ENCODE measurements at places on chromosomes 11 and 22.

GRCh38 chr11:2179516-2179915 is 7.9 kb upstream of the TH start:
- no peak for DNase-seq

GRCh38 chr11:33557201-33557600 is 143.4 kb downstream of the C11orf91 start:
- DNase-seq, result no peak

- peak; percentile 19 for DNase-seq
Observed at GRCh38 chr11:119615003-119615881, 113.8 kb downstream of the NECTIN1 start.

- DNase-seq, result no peak
Observed at GRCh38 chr11:69158301-69159149, 2.8 kb downstream of the SMIM38 start.

DNA sequence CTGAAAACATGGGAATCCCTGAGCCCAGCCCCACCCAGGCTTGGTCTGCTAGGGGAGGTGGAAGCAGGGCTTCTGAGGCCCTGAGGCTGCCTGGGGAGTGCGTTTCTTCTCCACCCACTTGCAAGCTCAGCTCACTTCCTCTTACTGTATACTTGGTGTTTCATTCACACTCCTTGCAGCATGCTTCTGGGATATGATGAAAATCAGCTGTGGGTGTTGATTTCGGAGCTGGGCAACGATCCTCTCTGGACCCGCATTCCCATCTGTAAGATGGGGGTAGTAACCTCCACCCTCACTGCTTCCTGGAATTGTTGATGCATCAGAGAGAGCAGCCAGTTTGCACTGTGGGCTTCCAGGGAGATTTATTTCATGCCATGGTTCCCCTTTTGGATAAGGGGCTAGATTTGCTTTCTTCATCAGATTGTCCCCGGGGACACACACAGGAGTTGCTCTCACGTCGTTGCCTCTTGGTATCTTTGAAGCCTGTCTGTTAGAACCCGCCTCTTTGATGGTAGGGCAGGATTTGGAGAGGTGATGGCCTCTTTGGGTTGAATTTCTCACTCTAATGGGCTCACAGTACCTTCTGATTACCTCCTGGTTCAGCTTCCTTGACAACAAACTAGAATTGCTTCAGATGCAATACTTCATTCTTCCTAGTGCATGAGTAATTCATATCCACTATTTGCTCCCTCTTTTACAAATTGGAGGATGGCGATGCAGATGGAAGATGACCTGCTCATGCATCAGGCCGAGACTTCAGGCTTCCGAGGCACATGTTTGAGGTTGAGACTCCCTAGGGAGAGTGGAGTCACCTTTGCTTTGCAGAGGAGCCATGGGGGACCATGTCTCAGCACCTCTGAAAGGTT is 40.4 kb downstream of the BCR start:
- peak; percentile 37 for DNase-seq

GRCh38 chr22:48395201-48395600 is 1432.5 kb downstream of the BRD1 start:
- no peak for DNase-seq

GRCh38 chr22:37230673-37231405 is 13.2 kb downstream of the RAC2 start:
- peak; percentile 82 for DNase-seq

GRCh38 chr11:30914143-30914762 is 328.1 kb upstream of the MPPED2 start:
- DNase-seq, result no peak

DNA sequence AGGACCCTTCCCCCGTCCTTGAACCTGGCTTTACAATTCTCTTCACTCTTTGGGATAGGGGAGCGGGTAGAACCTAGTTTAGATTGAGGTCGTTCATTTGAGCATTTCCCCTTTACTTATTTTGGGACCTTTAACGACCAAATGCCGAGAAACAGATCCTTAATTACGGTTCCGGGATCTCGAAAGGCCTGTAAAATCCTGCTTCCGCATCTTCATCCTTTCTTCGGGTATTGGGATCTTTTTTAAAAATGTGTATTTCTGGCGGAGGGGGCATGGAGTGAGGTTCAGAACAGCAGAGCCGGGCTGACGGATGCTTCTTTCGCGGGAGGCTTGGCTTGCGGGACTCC is 395 bp upstream of the HIPK3 start:
- no peak for DNase-seq

DNA sequence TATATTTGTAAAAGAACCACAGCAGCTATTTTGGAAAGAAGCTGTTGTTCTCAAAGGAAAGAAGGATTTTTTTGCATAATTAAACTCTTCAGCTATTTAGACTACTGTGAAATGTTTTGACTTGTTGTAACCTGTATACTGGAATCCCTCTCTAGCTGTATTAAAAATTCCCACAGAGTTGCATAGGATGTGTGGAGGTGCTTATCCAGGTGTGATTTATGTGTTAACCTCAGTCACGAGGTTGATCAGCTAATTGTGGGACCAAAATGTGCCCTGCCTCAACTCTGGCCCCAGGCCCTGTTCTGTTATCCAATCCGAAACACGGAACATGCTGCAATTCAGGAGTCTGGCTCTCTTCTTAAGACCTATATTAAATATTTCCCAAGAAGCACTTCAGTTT is 70.1 kb downstream of the LIF start:
- no peak for DNase-seq

DNA sequence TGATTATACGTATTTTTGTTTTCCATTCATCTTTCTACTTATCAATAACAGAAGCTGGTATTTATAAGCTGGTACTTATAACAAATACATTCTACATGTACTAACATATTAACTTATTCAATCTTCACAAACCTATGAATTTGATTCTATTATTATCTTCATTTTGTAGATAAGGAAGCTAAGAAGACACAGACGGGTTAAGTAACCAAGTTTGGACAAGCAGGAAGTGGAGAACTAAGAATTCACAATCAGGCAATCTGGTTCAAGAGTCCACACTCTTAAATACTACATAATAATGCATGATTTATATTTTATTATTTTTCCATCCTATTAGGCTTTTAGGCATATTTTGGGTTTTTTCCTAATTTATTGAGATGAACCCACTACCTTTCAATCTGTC is 25.0 kb downstream of the FCHSD2 start:
- DNase-seq, result no peak

- peak; percentile 59 for DNase-seq
Observed at GRCh38 chr11:35163702-35164496, 24.9 kb downstream of the CD44 start.

DNA sequence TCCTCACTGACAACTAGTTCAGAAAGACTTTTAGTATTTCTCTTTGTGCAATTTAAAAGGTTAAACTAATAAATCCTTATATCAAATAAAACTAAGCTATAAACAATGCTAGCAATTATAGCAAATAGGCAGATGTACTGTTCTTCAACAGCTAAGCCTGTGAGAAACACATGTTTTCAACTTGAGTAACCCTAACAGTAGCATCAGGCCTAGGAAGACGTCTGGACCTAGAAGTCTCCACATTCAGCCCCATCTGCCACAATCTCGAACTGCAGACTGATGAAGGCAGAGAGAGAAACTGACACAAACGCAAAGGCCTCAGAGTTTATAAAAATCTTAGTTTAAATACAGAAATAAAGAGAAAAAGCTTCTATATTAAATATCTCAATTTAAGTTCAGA is 2.5 kb downstream of the ST13 start:
- DNase-seq, result no peak

- no peak for DNase-seq
Observed at GRCh38 chr11:47107744-47108143, 68.9 kb downstream of the ARFGAP2 start.

- DNase-seq, result peak; percentile 60
Observed at GRCh38 chr22:38755155-38755910, 465 bp downstream of the SUN2 start.

GRCh38 chr11:1571760-1572196 is 293 bp downstream of the DUSP8 start:
- no peak for DNase-seq

- DNase-seq, result no peak
Observed at GRCh38 chr11:66331542-66332370, 4.5 kb downstream of the RIN1 start.
